ENCODE measurements at places on chromosomes 2 and 18.

GRCh38 chr2:42799881-42800280, 7.5 kb upstream of the HAAO start:
- DNase-seq = no peak

DNA sequence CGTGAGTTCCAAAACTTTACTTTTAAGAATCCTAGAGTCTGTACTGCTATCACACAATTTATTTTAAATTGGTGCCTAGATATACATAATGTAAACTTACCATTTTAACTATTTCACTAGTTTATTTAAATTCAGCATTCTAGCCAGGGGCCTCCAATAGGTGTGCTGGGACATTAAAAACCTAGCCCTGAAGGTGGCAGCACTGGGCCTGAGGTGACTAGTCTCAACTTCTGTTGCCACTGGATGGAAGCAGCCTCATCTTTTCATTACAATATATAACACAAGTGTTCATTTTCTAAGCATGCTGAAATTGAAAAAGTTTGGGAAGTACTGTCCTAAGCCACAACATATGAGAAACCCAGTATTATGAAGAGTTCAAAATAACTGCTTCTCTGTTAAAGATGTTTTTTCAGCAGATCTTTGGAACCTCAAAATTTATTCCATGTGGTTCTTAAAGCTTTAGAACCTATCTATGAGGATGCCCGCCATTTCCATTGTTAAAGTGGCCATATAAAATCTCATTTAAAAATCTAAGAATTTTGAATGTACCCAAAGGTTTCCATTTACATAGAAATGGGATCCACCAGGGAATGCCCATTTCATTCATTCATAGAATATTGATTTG, 2.9 kb upstream of the RBBP8 start:
- peak; percentile 92 for DNase-seq

- DNase-seq = no peak
Measured at GRCh38 chr2:191230174-191230573, 15.0 kb upstream of the MYO1B start.

DNA sequence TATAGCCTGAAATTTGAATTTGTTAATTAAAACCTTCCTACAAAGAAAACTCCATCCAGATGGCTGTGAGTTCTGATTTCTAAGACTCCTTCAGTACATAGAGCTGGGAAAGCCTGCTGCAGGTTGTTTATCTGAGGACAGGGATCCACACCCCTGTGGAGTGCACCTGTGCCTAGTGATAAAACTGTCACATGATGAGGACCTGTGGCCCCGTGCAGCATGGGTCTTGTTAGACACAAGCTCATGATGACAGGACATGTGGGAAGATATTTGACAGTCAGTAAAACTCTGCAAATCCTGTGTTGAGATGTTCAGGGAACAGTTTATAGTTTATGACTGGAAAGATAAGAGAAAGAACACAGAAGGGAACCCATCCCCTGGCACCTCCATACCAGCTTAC, 133.2 kb upstream of the TMEM18 start:
- no peak for DNase-seq

- DNase-seq = no peak
Measured at GRCh38 chr2:26243470-26244308, 743 bp downstream of the HADHA start.

DNA sequence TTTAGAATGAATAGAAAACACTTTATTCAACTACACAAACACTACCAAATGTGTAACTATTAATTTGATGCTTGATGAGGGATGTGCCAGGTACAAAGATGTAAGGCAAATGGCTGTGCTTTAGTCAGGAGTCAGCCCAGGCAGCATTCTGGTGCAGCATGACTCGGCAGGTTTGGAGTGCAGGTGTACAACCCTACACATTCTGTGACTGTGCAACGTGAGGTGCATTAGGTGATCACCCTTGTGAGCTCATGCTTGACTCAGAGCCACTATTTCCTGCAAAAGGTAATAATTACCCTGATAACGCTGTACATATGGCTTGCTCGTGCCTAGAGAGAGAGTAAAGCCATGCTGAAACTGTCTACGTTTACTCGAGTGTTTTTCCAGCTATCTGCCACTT, 288.7 kb upstream of the DSEL start:
- no peak for DNase-seq
